Upper lobe of left lung (tissue), 6 donors: ENCODE measurements at places on chromosomes 12 and 14. TPM values are rescaled to one million over a fixed set of nuclear protein-coding genes. Genes with fewer than 3 reads are reported as not detected.

- DNase-seq = no peak
- no peaks in the 10 kb centered on the region for H3K27me3 ChIP-seq
- H3K4me3 ChIP-seq = no peak overlapping the region
Measured at GRCh38 chr14:23722675-23723074, 86.5 kb downstream of the DHRS2 start.

Gene SERPINA5
- not detected for total RNA-seq

- no peak overlapping the region for H3K27ac ChIP-seq
- H3K4me3 ChIP-seq = no peak overlapping the region
- no peaks in the 10 kb centered on the region for H3K27me3 ChIP-seq
- no peaks in the 10 kb centered on the region for H3K36me3 ChIP-seq
- no peaks in the 10 kb centered on the region for H3K4me1 ChIP-seq
- no peak for DNase-seq
Measured at GRCh38 chr14:96398921-96399320, 7.0 kb downstream of the AK7 start.

DNA sequence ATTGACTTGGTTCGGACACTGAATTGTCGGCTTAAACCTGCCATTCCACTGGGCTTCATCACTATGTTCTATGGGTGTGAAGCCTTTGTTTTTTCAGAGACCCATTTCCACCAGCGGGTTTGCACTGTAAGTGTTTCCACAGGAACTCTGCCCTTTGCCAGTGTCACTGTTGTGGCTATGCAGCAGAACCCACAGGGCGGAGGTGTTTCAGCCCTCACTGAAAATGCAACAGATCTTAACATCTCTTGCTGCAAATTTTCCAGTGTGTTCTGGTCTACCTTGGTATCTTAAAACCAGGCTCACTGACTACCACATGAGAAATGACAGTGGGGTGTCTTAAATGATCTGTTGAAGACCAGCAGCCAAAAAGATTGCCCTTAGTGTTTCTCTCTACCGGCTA lies 21.1 kb downstream of the PRKCH start:
- no peak for DNase-seq
- H3K27me3 ChIP-seq = no peaks in the 10 kb centered on the region
- H3K27ac ChIP-seq = peak overlapping the region; percentile 33
- H3K4me1 ChIP-seq = peaks cover 51% of the 10 kb centered on the region
- H3K4me3 ChIP-seq = no peak overlapping the region
- H3K36me3 ChIP-seq = no peaks in the 10 kb centered on the region

- DNase-seq = no peak
- no peak overlapping the region for H3K4me3 ChIP-seq
- no peaks in the 10 kb centered on the region for H3K36me3 ChIP-seq
- no peaks in the 10 kb centered on the region for H3K27me3 ChIP-seq
- H3K27ac ChIP-seq = no peak overlapping the region
Measured at GRCh38 chr12:22919883-22920282, 294.9 kb downstream of the ETNK1 start.

Gene CLEC4D
- 4.0 TPM for total RNA-seq

DNA sequence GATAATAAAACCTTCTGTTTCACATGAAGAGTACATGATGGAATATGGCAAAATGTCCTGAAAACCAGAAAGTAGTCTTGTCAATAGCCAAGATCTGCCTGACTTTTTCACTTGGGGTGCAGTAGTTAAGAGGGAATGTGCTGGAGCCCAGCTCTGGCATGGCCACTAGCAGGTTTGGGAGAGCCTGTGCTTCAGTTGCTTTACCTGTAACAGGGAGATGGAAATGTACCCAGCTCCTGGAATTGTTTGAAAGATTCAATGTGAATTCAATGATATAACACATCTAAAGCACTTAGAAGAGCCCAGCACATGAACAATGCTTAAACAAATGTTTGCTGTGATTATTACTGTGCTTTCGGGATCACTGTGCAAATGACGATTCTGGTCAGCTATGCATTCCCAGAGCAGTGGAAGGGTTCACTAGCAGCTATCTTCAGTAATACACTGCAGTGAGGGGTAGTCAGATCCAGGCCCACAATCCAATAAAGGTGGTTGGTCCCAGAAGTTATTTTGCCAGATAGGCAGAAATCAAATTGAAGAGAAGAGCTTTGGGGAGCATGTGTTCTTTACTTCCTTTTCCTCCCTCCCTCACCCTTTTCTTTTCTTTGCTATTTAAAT lies 224.9 kb downstream of the APAF1 start:
- H3K4me1 ChIP-seq = no peaks in the 10 kb centered on the region
- no peaks in the 10 kb centered on the region for H3K36me3 ChIP-seq
- no peaks in the 10 kb centered on the region for H3K27me3 ChIP-seq
- no peak overlapping the region for H3K4me3 ChIP-seq
- no peak overlapping the region for H3K27ac ChIP-seq
- no peak for DNase-seq

Gene PSMB5
- total RNA-seq = 58.7 TPM
